ENCODE measurements at places on chromosomes 4 and X. TPM values are rescaled to one million over a fixed set of nuclear protein-coding genes. Genes with fewer than 3 reads are reported as not detected.

The POLN gene
- total RNA-seq, result 0.60 TPM

The AR gene
- total RNA-seq, result 3.1 TPM

The MORC4 gene
- 35.1 TPM for total RNA-seq

The TMEM128 gene
- 12.2 TPM for total RNA-seq

The ARX gene
- 0.58 TPM for total RNA-seq

The RAB40A gene
- total RNA-seq, result not detected

The CC2D2A gene
- 14.9 TPM for total RNA-seq

The CRLF2 gene
- total RNA-seq, result 1.4 TPM

The CNOT6L gene
- 10.1 TPM for total RNA-seq

The GAGE12H gene
- total RNA-seq, result not detected

The CAMK2D gene
- total RNA-seq, result 15.3 TPM

The BST1 gene
- 18.4 TPM for total RNA-seq

The SSX3 gene
- total RNA-seq, result not detected

The SNCA gene
- 0.14 TPM for total RNA-seq

Measured in A549 treated with CORT108297 at 1 μM for 4 hours (cell line).